ENCODE measurements at places on chromosomes 11 and 22.
A peak's percentile ranks its signal among the peaks of the same experiment; 100 is the strongest.

GRCh38 chr22:37199760-37200108 is 11.7 kb upstream of the C1QTNF6 start:
- no peak for DNase-seq

DNA sequence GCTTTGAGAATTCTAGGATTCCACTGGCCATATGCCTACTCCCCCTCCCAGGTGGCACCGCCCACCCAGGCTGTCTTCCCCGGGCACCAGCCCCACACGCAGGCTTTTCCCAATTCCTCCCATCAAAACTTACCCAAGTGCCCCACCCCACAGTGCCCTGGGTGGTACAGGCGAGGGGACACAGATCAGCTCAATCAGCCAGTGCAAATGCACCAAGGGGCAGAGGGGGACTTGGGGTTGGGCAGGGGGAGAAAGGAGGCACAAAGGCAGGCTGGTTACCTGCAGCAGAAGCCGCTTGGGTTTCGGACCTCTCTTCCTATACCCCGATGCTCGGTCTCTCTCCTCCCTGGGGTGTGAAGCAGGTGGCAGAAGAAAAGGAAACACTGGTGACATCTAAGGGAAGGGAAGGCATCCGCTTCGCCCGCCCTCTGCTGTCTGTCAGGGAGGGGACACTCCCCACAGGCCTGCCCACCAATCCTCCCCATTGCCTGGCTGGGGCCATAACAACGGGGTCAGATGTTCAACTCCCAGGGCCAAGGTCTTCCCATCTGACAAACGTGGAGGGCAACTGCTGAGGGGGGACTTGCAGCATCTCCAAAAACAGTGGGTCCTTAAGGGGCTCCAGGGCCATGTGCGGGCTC is 14.0 kb downstream of the CBX7 start:
- no peak for DNase-seq

GRCh38 chr11:110296226-110297075 is at the start of gene RDX:
RDX (minus strand) TSS chr11:110296614; CDS start chr11:110279692, 16,922 bp downstream.
- DNase-seq = peak; percentile 84

- DNase-seq = no peak
Observed at GRCh38 chr11:128511712-128512111, 75.6 kb downstream of the ETS1 start.

DNA sequence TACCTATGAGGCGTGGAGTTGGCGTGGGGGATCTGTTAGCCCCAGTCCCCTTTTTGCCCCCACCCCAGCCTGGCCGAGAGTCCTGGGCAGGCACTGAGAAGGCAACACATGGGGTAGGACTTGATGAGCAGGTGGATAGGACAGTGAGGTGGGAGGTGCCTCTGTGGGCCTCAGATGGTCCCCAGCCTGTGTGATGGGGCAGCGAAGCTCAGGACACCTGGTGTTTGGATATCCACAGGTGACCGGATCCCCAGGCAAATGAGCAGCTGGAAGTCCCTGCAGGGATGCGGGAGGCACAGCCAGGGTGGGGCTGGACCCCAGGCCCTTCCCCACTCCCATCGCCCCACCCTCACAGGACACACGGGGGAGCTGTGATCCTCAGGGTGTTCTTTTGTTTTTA is 9.7 kb downstream of the FBLN1 start:
- no peak for DNase-seq

GRCh38 chr11:74849525-74850391 is 99.1 kb downstream of the XRRA1 start:
- peak; percentile 95 for DNase-seq

DNA sequence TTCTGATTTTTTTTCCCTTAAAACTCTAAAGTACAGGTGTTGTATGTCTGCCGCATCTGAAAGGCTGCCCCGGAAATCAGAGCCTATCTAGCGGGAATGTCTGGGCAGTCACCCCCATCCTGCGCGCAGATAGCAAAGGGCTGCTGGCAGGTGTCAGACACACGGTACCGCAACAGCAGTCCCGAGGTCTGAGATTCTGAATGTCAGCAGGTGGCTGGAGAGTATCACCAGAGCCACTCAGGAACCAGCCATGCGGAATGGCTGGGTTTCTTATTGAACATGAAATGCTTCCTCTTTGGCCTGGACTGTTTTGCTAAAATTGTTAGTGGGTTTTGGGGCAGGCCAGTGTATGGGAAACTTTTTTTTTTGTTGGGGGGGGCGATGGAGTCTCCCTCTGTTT is 53.3 kb downstream of the CERK start:
- no peak for DNase-seq

DNA sequence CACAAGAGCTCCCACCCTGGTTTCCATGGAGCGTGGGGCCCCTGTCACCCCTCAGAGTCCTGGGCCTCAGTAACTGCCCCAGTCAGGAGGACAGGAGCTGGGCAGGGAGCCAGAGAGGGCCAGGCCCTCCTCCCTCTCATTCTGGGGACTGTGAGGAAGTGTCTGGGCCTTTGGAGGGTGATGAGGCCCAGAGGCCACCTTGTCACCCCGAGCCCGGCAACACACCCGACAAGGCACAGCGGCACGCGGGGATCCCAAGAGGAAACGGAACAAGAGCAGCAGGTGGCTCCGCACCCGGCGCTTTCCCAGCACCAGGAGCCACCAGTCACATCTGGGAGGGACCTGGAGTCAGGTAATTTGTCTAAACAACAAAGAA is 72.1 kb downstream of the CELSR1 start:
- no peak for DNase-seq

GRCh38 chr11:7851391-7851790 is 54.6 kb upstream of the OR5P2 start:
- DNase-seq = no peak

DNA sequence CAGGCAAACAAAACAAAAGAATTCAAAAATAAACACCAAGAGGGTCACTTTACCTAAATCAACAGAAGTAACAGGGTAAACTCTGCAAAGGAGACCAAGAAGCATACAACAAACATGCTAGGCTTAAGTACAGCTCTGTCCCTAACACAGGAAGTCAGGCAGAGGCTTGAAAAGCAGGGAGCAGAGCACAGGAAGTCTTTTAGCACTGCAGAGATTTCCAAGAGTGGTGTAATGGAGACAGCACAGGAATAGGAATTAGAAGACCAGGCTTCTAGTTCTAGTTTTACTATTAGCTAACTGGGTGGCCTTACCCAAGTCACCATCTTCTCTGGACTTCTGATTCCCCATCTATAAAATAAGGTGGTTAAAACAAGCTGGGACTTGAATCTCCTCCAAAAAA is 1.9 kb downstream of the RBFOX2 start:
- peak; percentile 37 for DNase-seq

- DNase-seq = no peak
Observed at GRCh38 chr22:20637750-20638506, 130.5 kb downstream of the MED15 start.

GRCh38 chr22:50058906-50059880 is 1.1 kb upstream of the TTLL8 start:
- peak; percentile 17 for DNase-seq

DNA sequence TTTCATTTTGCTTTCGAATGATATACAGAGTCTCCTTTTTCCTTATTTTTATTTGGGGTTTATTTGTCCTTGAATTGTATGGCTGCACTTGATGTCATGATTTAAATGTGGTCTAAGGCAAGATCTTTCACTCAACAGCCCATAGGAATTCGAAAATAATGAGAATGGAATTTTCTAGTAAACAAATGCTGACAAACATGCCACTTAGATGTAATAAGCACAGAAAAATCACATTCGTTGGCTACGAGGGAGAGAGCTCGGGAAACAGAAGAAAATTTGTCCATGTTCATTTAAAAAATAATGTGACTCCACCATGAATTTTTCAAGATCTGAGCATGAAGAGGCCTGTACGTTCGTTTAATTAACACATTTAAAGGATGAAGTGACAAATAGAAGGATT is 73.0 kb downstream of the BLID start:
- no peak for DNase-seq

GRCh38 chr11:61747192-61747966 is 5.1 kb upstream of the MYRF start:
- DNase-seq = peak; percentile 38

- DNase-seq = peak; percentile 15
Observed at GRCh38 chr11:10291801-10292638, 2.0 kb downstream of the SBF2 start.

DNA sequence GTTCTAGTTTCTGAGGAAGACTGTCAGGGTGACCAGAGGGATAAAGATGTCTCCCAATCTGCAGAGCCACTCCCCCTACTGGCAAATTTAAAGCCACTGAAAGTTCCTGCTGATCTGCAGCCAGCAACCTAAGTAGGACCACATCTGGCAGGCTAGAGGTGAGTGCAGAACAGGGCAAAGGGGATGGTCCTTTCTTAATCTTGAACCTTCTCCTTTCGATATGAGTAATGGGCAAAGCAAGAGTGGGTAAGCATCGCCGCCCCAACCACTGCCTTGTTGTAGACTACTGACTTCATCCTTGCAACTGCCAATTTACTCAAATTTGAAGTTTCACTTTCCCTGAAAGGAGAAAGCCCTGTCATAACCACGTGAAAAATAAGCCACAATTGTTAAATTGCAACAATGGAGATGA is 30.7 kb downstream of the SCUBE2 start:
- DNase-seq = no peak

- no peak for DNase-seq
Observed at GRCh38 chr11:45715418-45715817, 50.0 kb upstream of the CHST1 start.

DNA sequence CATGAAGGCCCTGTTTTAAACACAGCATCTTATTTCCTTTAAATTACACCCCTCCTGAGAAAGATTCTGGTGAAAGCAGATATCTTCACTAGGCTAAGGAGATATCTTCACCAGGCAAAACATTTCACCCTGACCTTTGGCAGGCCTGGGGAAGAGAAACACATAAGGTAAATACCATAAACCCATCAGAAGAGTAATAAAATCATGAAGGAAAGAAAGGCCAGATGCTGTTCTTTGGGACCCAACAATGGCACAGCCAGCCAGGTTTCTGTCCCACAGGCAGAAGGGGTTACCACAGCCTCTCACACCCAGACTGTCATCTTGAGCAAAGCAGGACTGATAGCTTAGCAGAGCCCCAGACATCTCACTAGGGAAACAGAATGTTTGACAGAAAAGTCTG is 125.4 kb downstream of the CCDC34 start:
- DNase-seq = no peak

DNA sequence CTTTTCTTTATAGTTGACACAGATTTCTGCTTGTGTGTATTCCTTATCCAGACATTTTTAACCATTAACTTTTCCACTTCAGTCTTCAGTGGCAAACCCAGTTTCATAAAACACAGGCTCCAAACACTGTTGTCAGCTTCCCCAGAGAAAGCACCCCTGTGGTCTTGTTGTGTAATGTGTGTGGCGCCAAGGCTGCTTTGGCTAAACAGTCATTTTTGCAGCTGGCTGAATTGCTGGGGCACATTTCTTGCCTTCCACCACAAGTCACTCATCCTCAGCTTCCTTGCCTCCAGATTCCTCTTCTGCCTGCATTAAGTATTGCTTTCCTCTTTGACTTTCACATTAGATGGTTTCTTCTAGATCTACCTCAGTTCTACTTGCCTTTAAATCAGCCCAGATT is 40.5 kb downstream of the ARHGAP1 start:
- peak; percentile 92 for DNase-seq

- DNase-seq = no peak
Observed at GRCh38 chr11:120925944-120926343, 98.0 kb upstream of the TBCEL start.

- DNase-seq = no peak
Observed at GRCh38 chr11:44626645-44627044, 61.2 kb downstream of the CD82 start.

DNA sequence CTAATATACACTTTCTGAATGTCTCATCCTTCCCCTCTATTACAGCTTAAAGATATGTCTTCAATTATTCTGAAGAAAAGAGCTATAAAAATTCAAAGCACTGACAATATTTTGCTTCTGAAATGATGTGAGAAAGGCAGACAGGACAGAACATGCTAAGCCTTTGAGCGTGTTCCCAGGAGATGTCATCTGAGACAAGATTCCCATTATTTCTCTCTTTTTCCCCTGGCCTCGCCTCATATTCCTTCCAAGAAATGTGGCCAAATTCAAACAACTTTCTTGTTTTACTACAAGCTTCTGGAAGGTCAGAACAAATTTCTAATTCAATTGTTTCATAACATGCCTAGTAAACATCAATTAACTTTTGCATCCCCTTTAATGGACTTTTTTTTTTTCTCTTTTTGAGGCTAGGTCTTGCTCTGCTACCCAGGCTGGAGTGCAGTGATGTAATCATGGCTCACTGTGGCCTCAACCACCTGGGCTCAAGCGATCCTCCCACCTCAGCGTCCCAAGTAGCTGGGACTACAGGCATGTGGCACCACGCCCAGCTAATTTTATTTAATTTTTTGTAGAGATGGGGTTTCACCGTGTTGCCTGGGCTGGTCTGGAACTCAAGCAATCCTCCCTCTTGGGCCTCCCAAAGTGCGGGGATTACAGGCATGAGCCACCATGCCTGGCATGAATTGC is 37.1 kb upstream of the NFRKB start:
- no peak for DNase-seq

GRCh38 chr22:23383491-23384361 is 196.4 kb downstream of the IGLL1 start:
- no peak for DNase-seq

GRCh38 chr11:95736355-95736754 is 53.2 kb downstream of the FAM76B start:
- no peak for DNase-seq

- DNase-seq = no peak
Observed at GRCh38 chr11:46429717-46430116, 38.1 kb upstream of the CHRM4 start.

DNA sequence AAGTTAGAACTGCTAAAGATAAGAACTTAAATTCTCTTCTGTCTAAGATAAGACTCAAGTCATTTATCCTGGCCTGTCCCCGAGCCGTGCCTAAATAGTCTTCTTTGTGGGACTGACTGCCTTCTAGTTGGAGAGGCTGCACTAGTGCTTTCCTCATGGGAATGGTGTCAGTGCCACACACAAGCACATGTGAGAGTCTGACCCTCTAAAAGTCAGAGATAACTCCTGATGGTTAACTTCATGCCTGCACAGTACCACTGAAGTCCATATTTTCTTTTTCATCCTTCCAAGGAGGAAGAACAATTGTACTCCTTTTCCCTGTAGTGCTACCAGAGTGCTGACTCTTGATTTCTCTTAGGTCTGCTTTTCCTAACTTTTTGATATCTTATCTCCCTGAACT is 309.7 kb downstream of the TMEM135 start:
- no peak for DNase-seq

- DNase-seq = no peak
Observed at GRCh38 chr22:42366806-42367581, 65.2 kb downstream of the NFAM1 start.
